A549 treated with CpdA at 1 μM for 4 hours (cell line): ENCODE measurements at places on chromosomes 1 and 21. TPM values are rescaled to one million over a fixed set of nuclear protein-coding genes. Genes with fewer than 3 reads are reported as not detected.

RGS1 gene
- not detected in 5 replicates for total RNA-seq

DNASE2B gene
- not detected in 5 replicates for total RNA-seq

OVAAL gene
- total RNA-seq = 0.05 to 0.19 TPM in 2 of 5 replicates, not detected in the others

PUM1 gene
- 28.3 to 39.0 TPM (median 31.9 TPM) in 5 replicates for total RNA-seq

RCOR3 gene
- total RNA-seq = 20.1 to 22.5 TPM (median 21.5 TPM) in 5 replicates

S100A11 gene
- 1,668 to 1,944 TPM (median 1,920 TPM) in 5 replicates for total RNA-seq

TINAGL1 gene
- total RNA-seq = 0.50 to 0.97 TPM (median 0.71 TPM) in 5 replicates
